RPMI7951 (cell line): ENCODE measurements at places on chromosomes 11 and 22. TPM values are rescaled to one million over a fixed set of nuclear protein-coding genes. Genes with fewer than 3 reads are reported as not detected.
A peak's percentile ranks its signal among the peaks of the same experiment; 100 is the strongest.

GRCh38 chr11:111499483-111499882, 12.7 kb downstream of the BTG4 start:
- no peak for DNase-seq

- peak; percentile 96 for DNase-seq
Observed at GRCh38 chr22:45934659-45935341, 42.2 kb downstream of the WNT7B start.

Gene USP2
- total RNA-seq: 0.24 and 0.49 TPM in 2 replicates

DNA sequence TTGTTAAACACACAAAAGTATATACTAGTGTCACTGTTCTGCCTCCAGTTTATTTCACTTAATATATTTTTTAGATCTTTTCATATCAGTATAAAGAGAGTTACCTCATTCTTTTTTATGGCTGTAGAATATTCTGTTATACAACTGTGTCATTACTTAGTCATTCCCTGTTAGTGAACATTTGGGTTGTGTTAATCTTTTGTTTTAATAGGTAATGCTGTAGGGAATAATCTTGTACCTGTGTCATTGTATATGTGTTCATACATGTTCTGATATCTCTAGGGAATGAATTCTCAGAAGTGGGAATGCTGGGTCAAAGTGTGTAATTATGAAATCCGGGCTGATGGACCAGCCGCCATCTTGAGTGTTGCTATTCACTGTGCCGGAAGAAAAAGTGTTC, 71.4 kb downstream of the SWAP70 start:
- DNase-seq: no peak

Gene EMSY
- 30.7 and 33.3 TPM in 2 replicates for total RNA-seq
